ENCODE measurements at places on chromosomes 13 and 19.

- no peak for DNase-seq
These were observed 11.7 kb downstream of the ZNF226 start for GRCh38 chr19:44176590-44176989.

DNA sequence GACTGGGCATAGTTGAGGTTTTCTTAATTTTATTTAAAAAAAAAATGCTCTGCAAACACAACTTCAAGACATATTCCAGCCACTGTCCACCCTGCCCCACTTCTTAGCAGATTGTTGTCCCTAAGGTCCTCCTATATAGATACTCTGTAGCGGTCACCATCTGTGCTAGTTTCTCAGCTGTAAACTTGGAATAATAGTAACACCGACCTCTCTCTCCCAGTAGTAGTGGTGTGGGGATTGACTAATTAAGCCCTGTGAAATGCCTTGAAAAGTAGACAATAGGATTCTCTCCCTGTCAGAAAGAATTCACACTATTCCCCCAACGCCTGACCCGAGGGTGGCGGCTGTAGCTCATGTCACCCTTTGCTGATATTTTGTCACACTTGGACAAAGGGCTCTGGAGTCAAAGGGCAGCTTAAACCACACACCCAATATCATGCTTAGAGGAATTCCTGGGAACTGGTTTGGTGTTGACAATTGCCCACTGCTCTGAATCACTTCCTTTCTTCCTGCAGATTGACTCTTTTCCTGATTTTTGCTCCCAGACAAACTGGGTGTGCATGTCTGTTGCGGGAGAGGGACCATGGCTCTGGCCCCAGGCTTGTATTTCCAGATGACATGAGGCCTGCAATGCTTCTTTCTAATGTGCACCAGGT lies 9.2 kb upstream of the SERP2 start:
- no peak for DNase-seq

DNA sequence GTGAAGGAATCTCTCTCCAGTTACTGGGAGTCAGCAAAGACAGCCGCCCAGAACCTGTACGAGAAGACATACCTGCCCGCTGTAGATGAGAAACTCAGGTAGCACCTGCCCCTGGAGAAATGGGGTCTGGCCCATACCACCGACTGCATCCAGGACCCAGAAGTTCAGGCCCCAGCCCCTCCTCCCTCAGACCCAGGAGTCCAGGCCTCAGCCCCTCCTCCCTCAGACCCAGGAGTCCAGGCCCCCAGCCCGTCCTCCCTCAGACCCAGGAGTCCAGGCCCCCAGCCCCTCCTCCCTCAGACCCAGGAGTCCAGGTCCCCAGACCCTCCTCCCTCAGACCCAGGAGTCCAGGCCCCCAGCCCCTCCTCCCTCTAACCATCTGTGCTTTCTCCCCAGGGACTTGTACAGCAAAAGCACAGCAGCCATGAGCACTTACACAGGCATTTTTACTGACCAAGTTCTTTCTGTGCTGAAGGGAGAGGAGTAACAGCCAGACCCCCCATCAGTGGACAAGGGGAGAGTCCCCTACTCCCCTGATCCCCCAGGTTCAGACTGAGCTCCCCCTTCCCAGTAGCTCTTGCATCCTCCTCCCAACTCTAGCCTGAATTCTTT lies 3.0 kb downstream of the APOC2 start:
- DNase-seq, result no peak

DNA sequence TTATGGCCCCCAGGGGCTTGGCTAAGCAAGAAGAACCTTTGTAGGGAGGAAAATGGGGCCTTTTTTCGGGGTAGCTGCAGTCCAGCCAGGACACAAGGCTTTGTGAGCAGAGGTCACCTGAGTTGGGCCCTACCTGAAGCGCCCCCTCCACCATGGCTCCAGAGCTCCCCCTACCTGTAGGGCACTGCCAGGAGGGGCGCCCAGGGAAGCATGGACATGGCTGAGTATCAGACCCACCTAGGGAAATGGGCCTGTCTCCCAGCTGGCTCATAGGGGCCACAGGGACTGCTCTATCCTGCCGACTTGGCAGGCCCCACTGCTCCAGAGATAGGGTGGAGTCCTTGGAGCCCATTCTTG lies 9.0 kb upstream of the CEBPA start:
- no peak for DNase-seq

DNA sequence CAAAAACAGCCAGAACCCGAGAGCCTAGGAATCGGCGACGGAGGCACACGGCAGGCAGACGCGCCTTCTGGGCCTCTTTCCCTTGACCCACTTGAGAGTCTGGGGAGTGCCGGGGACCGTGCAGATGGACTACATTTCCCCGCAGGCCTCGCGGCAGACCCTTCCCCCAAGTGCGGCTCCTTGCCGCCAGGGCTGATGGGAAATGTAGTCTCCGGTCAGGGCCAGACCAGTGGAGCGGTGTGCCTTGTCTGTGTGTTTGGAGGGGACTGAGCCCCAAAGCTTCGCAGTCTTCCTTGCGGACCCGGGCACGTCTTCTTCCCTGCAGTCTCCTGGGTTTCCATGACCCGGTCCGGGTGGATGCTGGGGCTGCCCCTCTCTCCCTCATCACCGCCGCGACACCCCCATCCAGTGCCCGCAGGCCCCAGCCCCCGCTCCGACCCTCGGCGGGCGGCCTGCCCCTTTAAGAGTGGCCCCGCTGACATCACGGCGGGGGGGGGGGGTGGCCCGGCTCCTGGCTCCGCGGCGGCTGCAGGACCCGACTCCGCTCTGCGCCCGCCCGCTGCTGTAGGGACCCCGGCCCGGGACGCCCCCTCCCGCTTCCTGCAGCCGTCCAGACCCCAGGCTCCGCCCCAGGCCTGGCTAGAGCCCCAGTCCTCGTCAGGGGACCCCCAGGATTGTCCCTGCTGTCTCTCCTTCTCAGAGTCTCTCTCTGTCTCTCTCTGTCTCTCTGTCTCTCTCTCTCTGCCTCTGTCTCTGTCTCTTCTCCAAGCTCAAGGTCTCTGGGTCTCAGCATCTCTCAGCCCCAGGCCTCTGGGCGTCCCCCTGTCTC lies 758 bp upstream of the CACNG7 start:
- peak; percentile 53 for DNase-seq

DNA sequence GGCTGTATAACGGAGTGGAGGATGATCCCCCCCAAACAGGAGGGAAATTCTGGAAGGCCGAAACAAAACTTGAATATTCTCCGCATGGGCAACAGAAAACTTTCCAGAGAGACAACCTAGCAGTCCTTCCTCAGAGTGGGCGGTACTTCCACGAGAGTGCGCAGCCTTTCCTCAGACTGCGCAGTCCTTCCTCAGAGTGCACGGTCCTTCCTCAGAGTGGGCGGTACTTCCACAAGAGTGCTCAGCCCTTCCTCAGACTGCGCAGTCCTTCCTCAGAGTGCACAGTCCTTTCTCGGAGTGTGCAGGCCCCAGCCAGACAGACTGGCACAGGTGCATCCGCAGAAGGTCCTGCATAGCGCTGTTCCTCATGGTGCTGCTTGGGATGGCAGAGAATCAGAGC lies 12.7 kb upstream of the GALP start:
- no peak for DNase-seq

- DNase-seq, result no peak
These were observed 2747.8 kb downstream of the PCDH9 start for GRCh38 chr13:64482373-64482772.

DNA sequence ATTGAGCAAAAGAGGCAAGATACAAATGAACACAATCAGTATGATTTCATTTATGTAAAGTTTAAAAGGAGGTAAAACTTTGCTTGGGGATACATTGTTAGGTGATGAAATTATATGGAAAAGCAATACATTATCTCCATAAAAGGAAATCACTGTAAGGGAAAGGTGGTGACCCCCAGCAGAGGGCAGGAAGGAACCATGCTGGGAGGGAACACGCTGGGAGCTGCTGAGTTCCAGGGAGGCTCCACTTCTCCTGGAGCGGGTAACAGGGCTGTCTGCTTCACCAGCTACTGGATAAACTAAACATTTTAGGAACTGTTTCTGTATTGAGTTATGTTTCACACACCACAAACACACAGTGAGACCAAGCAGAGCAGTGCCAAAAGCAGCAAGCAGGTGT lies 91.2 kb downstream of the KATNAL1 start:
- no peak for DNase-seq

DNA sequence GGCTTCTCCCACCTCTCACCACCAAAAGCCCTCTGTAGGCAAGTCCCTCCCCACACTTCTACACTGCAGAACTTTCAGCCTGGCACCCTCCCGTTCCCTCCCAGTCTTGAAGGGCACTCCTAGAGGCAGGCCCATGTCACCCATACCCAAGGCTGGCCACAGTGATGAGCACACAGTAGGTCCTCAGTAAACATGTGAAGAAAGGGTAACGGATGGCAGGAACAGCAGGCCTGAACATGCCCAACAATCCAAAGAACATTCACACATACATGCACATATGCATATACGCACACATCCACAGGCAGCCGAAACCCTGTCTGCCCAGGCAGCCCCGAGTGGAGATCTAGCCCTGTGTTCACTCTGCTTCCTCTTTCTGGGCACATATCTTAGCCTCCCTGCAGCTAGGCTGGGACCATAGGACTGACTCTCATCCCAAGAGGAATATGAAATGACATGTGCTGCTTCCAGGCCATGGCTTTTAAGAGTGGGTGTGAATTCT lies 55.2 kb downstream of the CEBPG start:
- DNase-seq, result no peak

- DNase-seq, result no peak
These were observed 110.7 kb downstream of the SLC7A1 start for GRCh38 chr13:29484796-29485195.

DNA sequence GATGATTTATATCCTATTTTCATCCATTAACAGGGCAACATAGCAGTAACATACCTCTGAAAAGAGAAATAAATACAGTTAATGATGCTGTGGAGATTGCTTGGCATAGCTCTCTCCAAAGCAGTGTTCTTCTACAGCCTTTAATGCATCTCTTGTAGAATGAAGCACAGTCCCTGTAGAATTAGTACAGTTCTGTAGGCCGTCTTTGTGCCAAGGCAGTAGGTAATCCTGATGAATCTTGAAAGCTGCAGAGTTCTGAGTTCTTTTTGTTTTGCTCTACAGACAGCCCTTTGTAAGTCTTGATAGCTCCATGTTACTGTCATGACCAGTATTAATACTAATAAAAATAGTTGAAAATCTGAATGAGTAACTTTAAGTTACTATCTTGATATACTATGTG lies 184.2 kb downstream of the MAB21L1 start:
- no peak for DNase-seq

DNA sequence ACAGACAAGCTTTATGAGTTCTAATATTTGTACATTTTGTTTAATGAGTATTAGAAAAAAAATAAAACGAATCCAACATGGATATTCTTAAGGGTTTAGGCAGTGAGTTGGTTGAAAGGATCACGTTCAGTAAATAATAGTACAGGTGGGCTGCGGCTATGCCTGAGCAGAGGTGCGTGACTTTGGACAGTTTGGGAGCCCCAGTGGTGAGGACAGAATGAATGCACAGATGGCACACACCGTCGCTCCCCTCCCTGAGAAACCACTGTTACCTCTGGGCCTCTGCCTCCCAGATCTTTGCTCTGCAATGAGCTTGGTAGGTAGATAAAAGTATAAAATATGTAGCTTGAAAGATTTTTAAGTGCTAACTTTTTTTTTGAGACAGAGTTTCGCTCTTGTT lies 153.3 kb downstream of the SIPA1L3 start:
- DNase-seq, result no peak

- DNase-seq, result no peak
These were observed 1116.2 kb downstream of the DIAPH3 start for GRCh38 chr13:59047546-59047945.

DNA sequence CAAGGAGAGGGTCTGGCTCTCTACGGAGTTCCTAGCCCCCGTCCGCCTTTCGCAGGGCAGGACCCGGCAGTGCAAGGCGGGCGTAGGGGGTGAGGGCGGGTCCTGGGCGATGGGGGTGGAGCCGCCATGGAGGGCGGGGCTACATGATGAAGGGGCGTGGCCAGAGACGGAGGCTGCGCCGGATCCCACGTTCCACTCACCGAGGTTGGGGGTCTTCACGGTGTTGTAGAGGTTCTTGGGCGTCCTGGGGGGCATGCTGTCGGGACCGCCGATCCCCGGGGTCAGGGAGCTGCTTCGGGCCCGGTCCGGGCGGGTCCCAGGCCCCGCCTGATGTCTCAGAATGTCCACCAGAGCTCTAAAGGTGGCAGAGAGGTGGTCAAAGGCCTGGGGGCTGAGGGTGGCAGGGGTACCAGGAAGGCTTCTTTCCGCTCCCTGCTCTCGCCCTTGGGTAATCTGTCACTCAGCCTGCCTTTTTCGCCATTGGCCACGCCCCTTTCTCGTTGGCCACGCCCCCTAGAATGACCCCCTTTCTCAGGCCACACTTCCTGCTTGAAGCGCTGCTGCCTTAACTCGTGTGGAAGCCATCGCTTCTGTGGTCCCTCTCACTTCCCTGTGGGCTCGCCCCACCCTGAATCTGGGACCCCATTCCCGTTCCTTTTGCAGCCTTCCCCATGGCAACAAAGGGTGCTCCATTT lies 2.5 kb downstream of the SHISA7 start:
- no peak for DNase-seq

- no peak for DNase-seq
These were observed 199.2 kb downstream of the COL4A1 start for GRCh38 chr13:110107568-110108347.

- no peak for DNase-seq
These were observed 13.3 kb downstream of the CDC16 start for GRCh38 chr13:114248011-114248410.

- no peak for DNase-seq
These were observed 10.2 kb upstream of the SIGLEC6 start for GRCh38 chr19:51541458-51542357.

- DNase-seq, result no peak
These were observed 555.2 kb downstream of the SLITRK1 start for GRCh38 chr13:83327091-83327490.

DNA sequence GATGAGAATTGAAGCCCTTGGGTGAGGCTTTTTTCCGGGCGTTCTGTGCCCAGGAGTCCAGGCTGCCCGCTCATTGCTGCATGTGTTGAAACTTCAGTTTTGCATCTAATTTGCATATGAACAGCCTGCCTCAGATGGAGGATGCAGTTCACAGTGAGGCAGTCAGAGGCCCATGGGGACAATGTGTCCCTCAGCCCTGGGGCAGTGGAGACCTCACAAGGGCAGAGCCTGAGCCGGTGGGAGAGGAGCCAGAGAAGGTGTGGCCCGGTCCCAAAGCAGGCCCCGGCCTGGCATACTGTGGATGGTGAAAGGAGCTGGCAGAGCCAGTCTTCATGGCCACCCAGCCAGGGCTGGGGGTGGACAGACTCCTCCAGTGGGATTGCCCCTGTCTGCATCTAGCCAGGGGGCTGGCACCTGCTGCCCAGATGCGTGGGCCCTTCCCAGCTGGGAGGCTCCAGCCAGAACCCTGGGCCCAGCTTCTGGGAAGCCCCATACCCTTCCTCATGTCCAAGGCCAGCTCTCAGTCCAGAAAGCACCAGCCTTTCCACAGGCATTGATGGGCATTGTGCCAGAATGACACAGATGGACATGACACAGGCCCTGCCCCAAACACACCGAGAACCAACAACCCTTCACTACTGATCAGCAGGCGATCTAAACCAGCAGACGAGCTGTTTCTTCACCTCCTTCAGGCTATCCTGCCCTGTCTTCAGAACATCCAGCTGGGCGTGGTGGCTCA lies 32.9 kb upstream of the KCTD15 start:
- no peak for DNase-seq

GRCh38 chr19:5943045-5943444 lies 29.0 kb downstream of the CAPS start:
- no peak for DNase-seq
